ENCODE measurements at places on chromosomes 11 and 22. TPM values are rescaled to one million over a fixed set of nuclear protein-coding genes. Genes with fewer than 3 reads are reported as not detected.

- DNase-seq: no peak
Observed at GRCh38 chr11:125001079-125001778, 47.2 kb downstream of the CCDC15 start.

DNA sequence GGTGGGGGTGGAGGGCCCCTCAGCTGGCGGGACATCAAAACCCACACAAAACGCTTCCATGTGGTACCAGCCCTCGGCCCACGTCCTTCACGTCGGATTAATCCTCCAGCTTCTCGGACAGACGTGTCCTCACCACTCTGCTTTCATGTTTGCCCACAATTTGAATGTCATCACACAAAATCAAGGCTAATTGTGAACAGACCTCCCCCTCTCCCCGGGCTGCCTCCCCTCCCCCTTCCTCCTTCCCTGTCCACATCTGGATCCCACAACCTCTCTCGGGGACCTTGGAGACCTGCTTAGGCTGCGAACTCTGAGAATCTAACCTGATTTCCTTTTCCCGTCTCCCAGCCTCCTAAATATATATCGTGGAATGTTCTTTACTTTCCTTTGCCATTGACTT, 262.9 kb downstream of the MN1 start:
- DNase-seq: no peak

- DNase-seq: no peak
Observed at GRCh38 chr11:92136797-92137196, 87.8 kb upstream of the FAT3 start.

- no peak for DNase-seq
Observed at GRCh38 chr11:68215087-68215445, 2.0 kb upstream of the KMT5B start.

DNA sequence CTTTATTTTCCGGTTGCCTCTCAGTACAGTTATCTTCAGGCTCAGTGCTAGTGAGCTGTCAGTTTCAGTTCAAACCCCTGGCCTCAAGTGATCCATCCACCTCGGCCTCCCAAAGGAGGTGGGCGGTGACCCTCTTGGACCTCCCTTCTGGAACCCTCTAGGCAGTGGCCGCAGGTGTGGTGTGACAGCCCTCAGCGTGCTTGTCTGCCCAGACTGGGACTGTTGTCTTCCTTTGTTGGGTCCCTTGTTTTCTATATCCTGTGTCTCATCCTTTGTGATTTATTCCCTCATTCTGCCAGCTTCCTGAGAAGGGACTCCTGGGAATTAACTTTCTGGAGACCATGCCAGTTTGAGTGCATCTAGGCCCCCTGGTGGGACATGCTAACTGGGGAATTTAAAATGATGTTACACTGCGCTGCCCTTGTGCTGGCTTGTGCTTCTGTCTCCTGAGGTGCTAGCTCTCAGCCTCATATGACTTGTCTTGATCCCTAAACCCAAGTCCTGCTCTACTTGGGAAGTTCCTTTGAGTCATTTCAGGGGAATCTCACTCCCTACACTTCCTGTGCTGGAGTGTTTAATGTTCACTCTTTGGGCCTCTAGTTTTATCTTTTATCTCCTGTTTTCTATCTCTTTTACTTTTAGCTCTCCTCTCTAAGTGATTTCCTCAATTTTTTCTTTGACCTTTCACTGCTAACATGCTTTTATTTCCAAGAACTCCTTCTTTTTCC, 19.4 kb downstream of the MED15 start:
- DNase-seq: peak; percentile 67

GRCh38 chr11:66268952-66269905, 790 bp downstream of the RAB1B start:
- DNase-seq: peak; percentile 31

TMEM121B gene
- total RNA-seq: not detected

All from MG63 (cell line).